Activated CD4-positive, CD25-positive, alpha-beta regulatory T cell treated with anti-CD3 and anti-CD28 coated beads, Interleukin-2, amount 50 U/mL, for 72 hours (primary cell): ENCODE measurements at places on chromosomes 4 and X.

DNA sequence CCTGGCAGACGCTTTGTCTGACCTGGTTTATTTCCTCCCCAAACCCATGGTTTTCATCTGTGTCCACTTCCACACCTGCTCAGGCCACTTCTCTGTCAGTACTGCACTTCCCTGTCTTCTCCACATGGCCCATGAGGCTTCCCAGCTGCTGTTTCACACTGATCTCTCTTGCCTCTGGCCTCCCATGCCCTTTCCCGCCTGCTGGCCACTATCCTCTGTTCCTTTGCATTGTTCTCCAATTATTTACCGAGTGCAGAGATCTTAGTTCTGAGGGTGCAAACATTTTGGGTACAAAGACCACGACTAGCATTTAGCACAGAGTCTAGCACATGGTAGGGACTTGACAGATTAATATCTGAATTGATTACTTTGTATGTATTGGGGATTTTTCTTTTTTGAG lies 174.8 kb upstream of the NPY2R start:
- no peak for DNase-seq

GRCh38 chr4:121253961-121254360 lies 89.8 kb upstream of the TNIP3 start:
- DNase-seq, result no peak

DNA sequence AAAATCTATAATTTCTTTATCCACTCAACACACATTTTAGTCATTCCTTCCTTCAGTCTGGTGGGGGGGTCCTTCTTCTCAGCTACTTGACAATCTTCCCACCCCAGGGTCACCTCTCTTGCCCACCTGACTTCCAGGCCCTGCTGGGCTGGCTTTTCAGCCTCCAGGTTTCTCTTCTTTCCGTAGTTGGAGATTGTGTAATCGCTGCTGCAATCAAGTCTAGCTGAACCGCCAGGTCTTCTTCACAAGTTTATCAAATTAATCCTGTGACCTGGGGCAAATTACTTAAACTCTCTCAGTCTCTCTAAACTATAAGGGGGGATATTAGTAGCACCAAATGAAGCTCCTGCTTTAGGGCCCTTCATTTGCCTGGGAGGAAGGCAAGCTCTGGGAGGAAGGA lies 102.9 kb upstream of the TNIP3 start:
- DNase-seq, result no peak

GRCh38 chrX:5586726-5587125 lies 641.9 kb downstream of the NLGN4X start:
- DNase-seq, result no peak

DNA sequence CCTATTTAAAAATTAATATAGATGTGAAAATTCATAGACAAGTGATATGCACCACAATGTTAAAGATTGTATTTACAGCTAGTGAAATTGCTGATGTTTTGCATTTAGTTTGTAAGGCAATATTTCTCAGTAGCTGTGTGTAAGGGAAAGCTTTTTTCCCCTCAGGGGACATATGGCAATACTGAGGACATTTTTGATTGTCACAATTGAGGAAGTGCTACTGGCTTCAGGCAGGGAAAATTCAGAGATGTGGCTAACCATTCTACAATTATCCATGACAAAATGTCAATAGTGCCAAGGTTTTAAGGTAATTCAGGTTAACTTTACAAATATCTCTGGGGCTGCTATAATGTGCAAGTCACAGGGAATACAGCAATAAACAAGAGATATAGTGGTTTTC lies 66.1 kb upstream of the IL15 start:
- DNase-seq, result no peak

- no peak for DNase-seq
These were observed 3.6 kb downstream of the MAGEA11 start for GRCh38 chrX:149715468-149715867.

GRCh38 chr4:47213971-47214370 lies 182.6 kb downstream of the GABRB1 start:
- no peak for DNase-seq
